ENCODE measurements at places on chromosomes 1 and 21.

- DNase-seq = peak; percentile 9
Observed at GRCh38 chr1:70764747-70765146, 282.9 kb downstream of the PTGER3 start.

- no peak for DNase-seq
Observed at GRCh38 chr1:71088645-71089287, 7.9 kb upstream of the ZRANB2 start.

DNA sequence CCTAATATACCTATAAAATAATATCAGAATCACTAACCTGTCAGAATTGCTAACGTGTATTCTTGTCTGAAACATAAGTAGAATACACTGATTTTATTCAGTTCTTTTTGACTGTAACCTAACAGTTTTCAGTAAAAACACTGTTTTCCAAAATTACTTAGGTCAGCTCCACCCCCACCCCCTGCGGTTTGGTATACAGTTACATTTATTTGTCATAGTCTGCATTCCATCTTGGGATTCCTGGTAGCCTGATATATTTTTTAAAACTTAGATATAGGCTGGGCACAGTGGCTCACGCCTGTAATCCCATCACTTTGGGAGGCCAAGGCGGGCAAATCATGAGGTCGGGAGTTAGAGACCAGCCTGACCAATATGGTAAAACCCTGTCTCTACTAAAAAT, 19.8 kb upstream of the ABCD3 start:
- no peak for DNase-seq

DNA sequence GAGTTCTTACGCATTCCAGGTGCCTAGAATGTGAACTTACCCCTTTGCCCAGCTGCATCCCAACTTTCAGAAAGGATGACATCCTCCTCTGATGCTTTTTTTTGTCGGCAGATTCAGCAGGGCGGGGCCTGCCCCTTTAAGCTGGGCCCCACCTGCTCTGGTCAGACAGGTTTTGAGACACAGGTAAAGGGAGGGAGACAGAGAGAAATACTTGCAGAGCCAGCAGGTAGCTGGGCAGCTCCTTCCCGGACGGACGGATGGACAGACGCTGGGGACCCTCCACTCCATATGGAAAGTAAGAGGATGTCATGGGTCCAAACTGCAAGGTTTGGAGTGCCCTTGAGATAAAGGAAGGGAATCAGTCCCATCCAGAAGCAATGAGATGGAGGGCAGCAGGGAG, at the start of gene TMEM79:
TMEM79 (plus strand) TSS at position 214 of the 400 bp plus-strand sequence. CDS start 902 bp downstream, outside the sequence.
- no peak for DNase-seq

GRCh38 chr1:12245116-12245515, 15.3 kb downstream of the VPS13D start:
- DNase-seq = peak; percentile 25

DNA sequence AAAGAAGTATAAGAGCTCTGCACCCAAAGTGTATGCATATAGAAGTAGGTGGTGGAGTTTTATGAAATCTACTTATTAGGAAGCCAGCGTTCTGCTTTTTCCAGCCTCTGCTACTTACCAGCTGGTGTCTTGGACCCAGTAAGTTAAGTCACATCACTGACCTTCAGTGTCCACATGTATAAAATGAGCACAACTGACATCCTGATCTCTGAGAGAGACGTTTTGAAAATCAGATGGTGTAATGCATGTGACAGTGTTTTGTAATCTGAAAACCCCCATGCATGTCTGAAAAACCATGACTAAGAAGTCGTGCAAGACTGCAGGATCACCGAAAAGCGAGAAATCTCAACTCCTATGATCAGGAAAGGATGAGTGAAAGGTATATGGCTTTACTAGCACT, 2.0 kb downstream of the CR1 start:
- DNase-seq = no peak

GRCh38 chr1:202662081-202662480, 48.2 kb downstream of the SYT2 start:
- no peak for DNase-seq

DNA sequence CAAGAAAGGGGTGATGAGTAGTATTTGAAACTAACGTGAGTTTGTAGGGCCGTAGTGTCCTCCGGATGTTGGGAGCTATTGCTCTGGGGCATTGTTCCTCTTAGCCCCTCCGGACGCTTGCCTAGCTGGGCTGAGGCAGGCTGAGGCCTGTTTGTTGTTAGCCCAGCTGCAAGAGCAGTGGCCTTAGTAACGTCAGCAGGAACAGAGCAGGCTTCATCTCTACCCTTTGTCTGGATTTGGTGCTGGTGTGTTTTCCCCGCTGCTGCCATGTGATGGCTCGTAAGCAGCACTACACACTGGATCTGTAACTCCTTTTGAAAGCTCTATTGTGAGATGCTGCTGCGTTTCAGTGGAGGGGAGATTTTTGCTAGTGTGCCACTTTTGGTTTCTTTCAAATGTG, 57.6 kb downstream of the DNM3 start:
- DNase-seq = no peak

- peak; percentile 39 for DNase-seq
Observed at GRCh38 chr1:23344987-23345472, 946 bp upstream of the HNRNPR start.

DNA sequence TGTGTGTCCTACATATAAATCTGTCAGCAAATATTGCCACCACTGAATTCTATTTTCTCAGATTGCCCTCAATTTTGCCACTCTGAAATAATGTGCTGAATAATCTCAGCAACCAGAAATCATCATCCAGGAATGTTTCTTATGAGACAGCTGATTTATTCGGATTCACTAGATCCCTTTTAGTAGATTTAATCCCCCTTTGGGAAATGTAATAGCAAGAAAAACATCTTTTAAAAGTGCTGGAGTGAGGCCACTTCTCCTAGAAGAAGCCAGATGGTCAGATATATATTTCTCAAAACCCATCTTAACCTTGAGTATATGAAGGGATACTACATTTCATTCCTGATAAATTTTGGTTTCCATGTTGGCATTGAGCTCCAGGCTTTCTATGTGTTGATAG, 327.7 kb downstream of the SMYD3 start:
- DNase-seq = no peak

GRCh38 chr1:184176058-184176457, 124.5 kb downstream of the TSEN15 start:
- DNase-seq = no peak

DNA sequence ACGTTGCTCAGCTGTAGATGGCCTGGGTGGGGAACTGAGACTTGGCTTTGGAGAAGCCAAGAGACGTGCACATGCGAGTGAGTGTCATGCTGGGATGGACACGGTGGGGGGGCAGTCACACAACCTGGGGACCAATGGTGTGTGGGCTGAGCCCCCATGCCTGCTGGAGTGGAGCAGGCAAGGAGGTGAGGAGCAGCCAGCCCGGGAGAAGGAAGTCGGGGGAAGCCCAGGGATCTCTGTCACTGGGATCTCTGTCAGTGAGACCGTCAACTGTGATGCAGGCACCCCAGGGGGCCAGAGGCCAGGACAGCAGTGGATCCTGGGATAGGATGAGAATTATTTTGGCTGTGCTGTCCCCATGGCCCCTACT, 11.0 kb upstream of the ZNF669 start:
- DNase-seq = no peak

DNA sequence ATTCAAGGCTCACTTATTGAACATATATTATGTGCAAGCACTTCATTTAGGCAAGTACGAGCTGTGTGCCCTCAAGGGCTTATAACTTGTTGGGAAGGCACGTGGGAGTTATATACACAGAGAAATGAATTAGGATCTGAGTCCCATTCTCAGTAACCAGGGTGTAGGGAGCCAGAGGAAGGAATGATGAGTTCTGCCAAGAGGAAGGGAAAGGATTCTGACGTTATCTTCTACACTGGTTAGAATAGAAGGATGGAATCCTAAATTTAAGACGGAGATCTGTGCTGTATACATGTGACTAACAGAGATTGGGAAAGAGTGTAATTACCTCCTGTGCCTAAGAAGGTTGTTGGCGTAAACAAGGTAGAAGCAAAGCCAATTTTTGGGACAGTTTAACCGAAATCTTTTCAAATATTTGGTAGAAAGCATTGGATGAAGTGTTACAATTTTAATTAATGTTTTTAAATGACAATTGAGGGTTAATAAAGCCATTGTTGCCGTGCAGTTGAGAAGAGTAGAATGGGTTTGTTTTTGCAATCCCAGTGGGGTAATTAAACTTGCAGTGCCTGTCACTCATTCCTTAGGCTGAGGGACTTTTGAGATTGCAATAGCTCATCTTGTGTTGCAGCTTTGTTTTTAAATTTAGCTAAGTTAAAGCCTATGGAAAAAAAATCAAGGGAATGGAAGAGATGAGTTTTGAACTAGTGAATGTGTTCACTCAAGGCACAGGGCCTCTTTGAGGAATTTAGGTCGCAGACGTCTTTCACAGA, 177.2 kb downstream of the NFIA start:
- no peak for DNase-seq

- no peak for DNase-seq
Observed at GRCh38 chr21:18354947-18355346, 48.6 kb downstream of the TMPRSS15 start.

DNA sequence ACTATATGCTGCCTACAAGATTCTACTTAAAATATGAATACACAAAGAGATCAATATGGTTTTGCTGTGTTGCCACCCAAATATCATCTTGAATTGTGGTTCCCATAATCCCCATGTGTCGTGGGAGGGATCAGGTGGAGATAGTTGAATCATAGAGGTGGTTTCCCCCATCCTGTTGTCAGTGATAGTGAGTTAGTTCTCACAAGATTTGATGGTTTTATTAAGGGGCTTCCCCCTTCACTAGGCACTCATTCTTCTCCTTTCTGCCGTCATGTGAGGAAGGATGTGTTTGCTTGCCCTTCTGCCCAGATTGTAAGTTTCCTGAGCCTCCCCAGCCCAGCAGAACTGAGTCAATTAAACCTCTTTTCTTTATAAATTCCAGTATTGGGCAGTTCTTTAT, 654.4 kb upstream of the NR5A2 start:
- no peak for DNase-seq

GRCh38 chr1:37840711-37841110, 18.7 kb downstream of the MTF1 start:
- DNase-seq = no peak

- no peak for DNase-seq
Observed at GRCh38 chr21:45468971-45469272, 64.0 kb downstream of the COL18A1 start.

DNA sequence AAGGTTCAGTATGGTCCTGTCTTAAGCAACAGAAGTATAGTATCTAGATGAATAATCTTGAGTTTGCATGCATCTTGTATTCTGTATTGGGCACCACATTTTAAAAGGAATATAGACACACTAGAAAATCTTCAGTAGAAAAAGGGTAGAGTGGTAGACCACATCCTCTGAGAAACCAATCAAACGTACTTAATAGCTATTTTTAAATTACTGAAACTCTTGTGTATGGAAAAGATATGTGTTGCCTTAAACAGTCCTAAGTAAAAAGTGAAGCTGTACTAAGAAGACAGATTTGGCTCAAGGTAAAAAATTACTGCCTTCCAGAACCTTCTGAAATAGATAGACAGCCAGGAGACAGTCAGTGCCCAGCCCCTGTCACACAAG, 3.1 kb downstream of the CTXND2 start:
- DNase-seq = no peak

- peak; percentile 64 for DNase-seq
Observed at GRCh38 chr1:213122514-213122929, 71.5 kb downstream of the RPS6KC1 start.

DNA sequence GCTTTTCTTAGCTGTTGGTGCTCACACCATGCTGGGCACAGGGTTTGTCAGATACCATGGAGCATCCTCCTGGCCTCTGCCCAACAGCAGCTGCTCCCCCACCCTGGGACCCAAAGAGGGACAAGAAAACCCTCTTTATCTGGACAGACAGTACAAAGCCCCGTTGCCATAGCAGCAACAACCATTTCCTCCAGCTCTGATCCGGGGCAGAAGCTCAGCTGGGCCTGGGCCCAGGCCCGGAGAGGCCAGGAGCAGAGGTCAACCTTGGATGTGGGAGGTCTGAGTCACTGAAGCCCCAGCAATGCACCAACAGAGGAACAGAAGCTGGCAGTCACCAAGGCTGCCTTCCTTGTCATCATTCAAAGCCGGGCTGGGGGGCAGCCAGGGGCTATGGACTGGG, 228.4 kb upstream of the POU3F1 start:
- no peak for DNase-seq

- DNase-seq = no peak
Observed at GRCh38 chr1:116948046-116948445, 38.3 kb downstream of the PTGFRN start.

GRCh38 chr1:173056365-173056764, 5.6 kb upstream of the TNFSF18 start:
- peak; percentile 13 for DNase-seq

DNA sequence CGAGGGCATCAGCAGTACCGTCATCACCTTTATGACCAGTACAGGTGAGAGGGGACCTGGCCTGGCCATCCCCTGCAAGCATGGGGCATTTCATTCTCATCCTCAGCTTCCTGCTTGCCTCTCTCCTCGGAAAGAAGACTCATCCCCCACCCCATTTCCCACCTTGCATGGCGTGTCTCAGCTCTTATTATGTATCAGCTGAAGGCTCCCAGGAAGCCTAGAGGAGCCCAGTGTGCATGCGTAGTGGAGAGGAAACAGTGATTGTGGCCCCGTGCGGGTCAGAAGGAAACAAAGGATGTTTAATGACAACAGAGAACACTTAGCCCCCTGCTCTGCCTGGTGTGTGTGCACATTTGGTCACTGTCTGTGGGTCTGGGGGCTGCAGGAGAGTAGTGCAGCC, 40.3 kb upstream of the CNTN2 start:
- DNase-seq = no peak

DNA sequence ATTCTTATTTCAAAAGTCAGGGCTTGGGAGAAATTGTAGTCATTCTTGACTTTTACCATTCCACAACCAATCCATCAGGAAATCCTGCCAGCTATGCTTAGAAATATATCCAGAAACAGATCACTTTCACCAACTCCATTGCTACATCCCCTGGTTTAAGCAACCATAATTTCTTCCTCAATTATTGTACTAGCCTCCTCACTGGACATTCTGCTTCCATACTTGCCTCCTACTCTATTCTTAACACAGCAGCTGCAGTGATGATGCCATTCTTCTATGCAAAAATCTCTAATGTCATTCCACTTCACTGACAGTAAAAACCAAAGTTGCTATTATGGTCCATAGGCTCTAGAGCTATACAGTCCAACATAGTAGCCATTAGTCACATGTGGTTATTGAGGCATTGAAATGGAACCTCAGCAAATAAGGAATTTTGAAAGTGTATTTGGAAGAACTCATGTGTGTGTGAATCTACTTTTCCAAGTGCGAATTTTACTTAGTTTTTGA, 110.7 kb upstream of the KIAA0040 start:
- no peak for DNase-seq

All from HCEC 1CT (cell line).